ENCODE measurements at places on chromosomes 6 and 20. TPM values are rescaled to one million over a fixed set of nuclear protein-coding genes. Genes with fewer than 3 reads are reported as not detected.

The EYA4 gene
- not detected for total RNA-seq

The RAET1L gene
- total RNA-seq = 1.1 TPM

The ARFRP1 gene
- 37.6 TPM for total RNA-seq

The OPRL1 gene
- 0.30 TPM for total RNA-seq

The RIMS4 gene
- not detected for total RNA-seq

The ARMC2 gene
- 1.8 TPM for total RNA-seq

The ADGRG6 gene
- 19.3 TPM for total RNA-seq

The KHDC1L gene
- total RNA-seq = not detected

The CCDC167 gene
- total RNA-seq = 65.6 TPM

The TFAP2C gene
- 7.3 TPM for total RNA-seq

The CYP24A1 gene
- 5.7 TPM for total RNA-seq

The SLC17A1 gene
- total RNA-seq = not detected

The ZC2HC1B gene
- total RNA-seq = not detected

The FKBP5 gene
- total RNA-seq = 57.5 TPM

The HFE gene
- 9.2 TPM for total RNA-seq

The GHRH gene
- not detected for total RNA-seq

The CD40 gene
- 7.4 TPM for total RNA-seq

The GGTLC1 gene
- not detected for total RNA-seq

The DUSP15 gene
- total RNA-seq = not detected

The DEFB112 gene
- not detected for total RNA-seq

The MYB gene
- total RNA-seq = not detected

The SLC22A1 gene
- total RNA-seq = not detected

The PRRT1 gene
- not detected for total RNA-seq
